Retinal pigment epithelial cell (primary cell): ENCODE measurements at places on chromosomes 5 and 9.

- DNase-seq, result no peak
These were observed 36.2 kb upstream of the DAP start for GRCh38 chr5:10797261-10797660.

DNA sequence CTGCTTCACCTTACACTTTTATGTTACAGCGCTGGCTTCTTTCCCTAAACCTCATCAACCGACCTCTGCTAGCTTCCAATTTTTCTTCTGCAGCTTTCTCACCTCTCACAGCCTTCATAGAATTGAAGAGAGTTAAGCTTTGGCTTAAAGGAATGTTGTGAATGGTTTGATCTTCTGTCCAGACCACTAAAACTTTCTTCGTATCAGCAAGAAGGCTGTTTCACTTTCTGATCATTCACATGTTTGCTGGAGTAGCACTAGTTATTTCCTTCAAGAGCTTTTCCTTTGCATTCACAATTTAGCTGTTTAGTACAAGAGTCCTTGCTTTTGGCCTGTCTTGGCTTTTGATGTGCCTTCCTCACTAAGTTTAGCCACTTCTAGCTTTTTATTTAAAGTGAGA is 49.5 kb downstream of the NR3C1 start:
- DNase-seq, result no peak

DNA sequence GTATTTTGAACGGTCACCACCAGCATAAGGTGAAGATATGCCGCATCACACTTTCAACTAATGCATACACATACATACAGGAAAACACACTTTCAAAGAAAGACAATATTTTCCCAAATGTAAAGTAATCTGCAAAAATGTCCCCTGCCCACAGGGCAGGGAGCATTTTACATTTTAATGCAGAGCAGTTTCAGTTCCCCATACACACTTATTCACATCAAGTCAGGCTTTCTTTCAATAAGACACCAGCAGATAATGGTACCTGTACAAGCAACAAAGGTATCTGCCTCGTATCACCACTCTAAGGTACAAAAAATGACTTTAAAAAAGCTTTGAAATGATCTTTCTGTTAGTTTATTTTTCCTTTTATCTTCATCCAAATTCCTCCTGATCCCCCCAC is 247.1 kb upstream of the CCNG1 start:
- DNase-seq, result no peak

DNA sequence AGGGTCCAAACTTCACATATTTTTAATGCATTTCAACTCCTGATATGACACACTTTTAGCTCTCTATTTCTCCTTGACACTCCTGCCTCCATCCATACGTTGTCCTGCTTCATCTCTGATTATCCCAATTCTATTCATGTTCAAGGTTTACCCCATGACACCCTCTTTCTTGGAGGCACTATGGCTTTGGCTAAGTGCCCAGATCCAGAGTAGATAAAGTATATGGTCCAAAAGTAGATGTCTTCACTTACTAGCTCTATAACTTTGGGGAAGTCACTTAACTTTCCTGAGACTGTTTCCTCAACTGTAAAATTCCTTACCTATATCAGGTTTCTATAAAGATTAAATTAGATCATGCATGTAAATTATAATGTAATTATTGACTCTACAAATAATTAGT is 36.1 kb downstream of the SLC22A5 start:
- DNase-seq, result no peak

- DNase-seq, result no peak
These were observed 4.6 kb upstream of the TRAF2 start for GRCh38 chr9:136881691-136882108.

GRCh38 chr5:158117467-158118160 is 258.7 kb upstream of the CLINT1 start:
- DNase-seq, result no peak

- peak; percentile 19 for DNase-seq
These were observed 45.3 kb downstream of the SMARCA2 start for GRCh38 chr9:2060424-2060823.

GRCh38 chr5:114734238-114734637 is 372.4 kb downstream of the KCNN2 start:
- DNase-seq, result no peak

DNA sequence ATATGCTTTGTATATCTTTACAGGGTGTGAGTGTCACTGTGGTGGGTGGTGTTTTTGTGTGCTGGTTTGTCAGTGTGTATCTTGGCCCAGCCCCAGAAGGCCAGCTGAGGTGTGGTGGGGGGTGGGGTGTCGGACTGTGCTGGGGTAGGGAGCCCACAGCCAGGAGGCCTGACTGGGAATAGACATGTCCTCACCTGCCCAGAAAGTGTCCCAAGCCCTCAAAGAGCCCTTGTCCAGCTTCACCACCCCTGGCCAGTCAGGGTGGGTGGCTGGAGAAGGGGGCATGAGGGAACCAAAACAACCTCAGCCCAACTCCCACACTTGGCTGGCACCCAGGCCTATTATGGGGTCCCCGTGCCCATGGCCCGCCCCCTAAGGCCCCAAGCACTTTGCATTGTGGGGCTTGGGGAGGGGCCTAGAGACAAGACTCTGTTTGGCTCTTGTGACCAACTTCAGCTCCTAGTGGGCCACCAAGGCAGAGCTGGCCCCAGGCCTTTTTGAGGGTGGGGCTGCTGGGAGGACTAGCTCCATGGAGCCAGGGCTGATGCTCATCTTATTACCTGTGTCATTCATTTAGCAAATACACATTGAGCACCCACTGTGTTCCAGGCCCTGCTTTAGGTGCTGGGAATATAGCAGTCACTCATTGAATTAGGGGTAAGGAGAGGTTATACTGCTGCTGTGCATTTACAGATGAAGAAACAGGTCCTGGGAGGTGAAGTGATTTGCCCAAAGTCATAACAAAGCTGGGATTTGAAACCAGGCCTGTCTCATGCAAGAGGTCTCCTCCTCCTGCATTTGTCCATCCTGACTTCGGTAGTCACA is 56.2 kb upstream of the PSD2 start:
- DNase-seq, result no peak

GRCh38 chr5:132865668-132866341 is 464 bp downstream of the GDF9 start:
- no peak for DNase-seq

- DNase-seq, result no peak
These were observed 3.4 kb downstream of the SQSTM1 start for GRCh38 chr5:179823937-179824744.

- DNase-seq, result no peak
These were observed 77.7 kb upstream of the SPEF2 start for GRCh38 chr5:35540002-35540401.

- DNase-seq, result no peak
These were observed 165.5 kb downstream of the OLFM1 start for GRCh38 chr9:135252980-135253304.

- peak; percentile 51 for DNase-seq
These were observed 752 bp downstream of the TSTD2 start for GRCh38 chr9:97632248-97632984.

DNA sequence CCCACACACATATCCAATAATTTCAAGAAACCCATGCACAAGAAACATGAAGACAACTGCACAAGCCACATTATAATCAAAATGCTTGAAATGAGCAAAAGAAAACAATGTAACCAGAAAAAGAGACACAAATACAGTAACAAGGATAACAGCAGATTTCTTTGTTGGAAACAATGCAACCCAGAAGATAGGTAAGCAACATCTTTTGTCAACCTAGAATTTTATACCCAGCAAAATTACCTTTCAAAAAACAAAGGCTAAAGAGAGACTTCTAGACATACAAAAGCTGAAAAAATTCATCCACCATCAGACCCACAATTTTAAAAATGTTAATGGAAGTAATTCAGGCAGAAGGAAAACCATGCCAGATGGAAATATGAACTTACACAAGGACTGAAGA is 5.0 kb upstream of the COL23A1 start:
- DNase-seq, result no peak

- DNase-seq, result no peak
These were observed 152.5 kb upstream of the COX7C start for GRCh38 chr5:86465052-86465838.

DNA sequence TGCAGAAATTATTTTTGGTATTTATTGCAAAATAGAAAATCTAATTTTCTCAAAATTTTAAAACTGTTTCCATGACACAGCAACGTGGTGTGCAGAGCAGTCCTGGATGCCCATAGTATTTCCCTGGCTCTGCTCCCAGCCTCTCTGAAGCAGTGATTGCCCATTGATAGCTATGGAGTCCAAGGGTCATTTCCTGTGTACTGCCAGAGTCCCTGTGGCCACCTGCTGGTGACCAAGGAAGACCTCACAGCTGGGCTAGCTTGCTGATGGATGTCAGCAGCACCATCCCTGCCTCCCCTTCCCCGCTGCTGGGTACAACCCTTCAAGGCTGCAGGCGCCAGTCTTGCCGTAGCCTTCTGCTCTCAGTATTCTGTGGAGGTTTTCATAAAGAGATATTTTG is 184.1 kb downstream of the DIRAS2 start:
- no peak for DNase-seq

DNA sequence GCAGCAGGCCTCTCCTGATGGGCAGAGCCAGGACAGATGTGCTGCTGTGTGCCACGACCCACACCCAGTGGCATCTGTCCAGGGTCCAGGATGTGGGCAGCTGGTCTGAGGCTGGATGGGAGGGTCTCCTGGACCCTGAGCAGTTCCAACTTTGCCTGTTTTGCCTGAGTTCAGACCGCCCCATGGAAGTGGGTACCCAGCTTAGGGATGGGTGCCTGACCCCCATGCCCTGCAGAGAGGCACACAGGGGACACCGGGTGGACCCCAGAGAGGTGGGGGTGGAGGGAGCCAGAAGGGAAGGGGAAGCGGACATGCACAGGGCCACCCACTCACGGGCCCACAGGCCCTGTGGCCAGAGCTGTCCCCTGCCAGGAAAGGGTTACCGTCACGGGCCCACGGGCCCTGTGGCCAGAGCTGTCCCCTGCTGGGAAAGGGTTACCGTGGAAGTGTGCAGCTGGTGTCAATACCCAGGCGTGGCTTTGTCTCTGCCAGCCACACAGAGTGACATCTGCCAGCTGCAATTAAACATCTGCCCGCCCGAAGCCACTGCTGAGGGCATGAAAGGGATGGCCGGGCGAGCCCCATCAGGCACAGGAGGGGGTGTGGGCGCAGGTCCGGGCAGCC is 50.0 kb downstream of the NACC2 start:
- DNase-seq, result no peak

- DNase-seq, result no peak
These were observed 62.3 kb downstream of the SPATA31C2 start for GRCh38 chr9:88075966-88076285.

DNA sequence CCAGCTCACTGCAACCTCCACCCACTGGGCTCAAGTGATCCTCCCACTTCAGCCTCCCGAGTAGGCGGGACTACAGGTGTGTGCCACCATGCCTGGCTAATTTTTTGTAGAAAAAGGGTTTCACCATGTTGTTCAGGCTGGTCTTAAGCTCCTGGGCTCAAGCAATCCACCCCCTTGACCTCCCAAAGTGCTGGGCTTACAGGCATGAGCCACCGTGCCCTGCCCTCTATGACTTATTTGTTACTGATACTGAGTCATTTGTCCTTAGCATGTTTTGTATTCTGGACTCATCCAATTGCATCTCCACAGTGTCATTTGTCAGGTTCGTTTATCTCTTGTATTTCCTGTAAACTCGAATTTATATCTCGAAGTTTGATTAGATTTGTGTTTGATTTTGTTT is 2.7 kb upstream of the ITK start:
- no peak for DNase-seq

GRCh38 chr5:119991625-119992024 is 362.3 kb downstream of the FAM170A start:
- DNase-seq, result no peak

GRCh38 chr5:125365747-125366146 is 619.3 kb upstream of the ZNF608 start:
- no peak for DNase-seq

DNA sequence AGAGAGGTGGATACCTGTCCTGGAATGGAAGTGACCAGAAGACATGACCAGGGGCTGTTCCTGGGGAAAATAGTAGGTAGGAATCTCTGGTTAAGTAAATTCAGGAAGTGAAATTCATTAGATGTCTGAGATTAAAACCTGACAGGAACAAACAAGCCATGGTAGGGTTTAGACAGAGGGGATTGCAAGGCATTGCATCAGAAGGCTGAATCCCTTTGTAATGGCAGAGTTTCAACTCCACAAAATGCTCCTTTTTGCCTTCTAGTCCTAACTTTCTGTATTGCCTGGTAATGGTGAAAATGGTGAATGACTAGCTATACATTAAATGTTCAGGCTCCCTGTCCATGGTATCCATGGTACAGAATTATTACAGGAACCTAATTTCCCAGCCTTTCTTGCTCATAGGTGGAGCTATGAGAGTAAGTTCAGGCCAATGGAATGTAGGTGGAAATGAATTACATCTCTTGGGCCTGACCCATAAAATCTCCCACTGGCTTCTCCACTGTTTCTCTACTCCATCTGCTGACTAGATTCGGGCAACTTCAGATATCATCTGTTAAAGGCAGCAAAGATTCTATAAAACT is 113.4 kb upstream of the CNTLN start:
- no peak for DNase-seq

- DNase-seq, result no peak
These were observed 3.7 kb downstream of the TRMO start for GRCh38 chr9:97918611-97919010.

GRCh38 chr5:56898213-56898612 is 11.2 kb upstream of the SETD9 start:
- DNase-seq, result no peak

DNA sequence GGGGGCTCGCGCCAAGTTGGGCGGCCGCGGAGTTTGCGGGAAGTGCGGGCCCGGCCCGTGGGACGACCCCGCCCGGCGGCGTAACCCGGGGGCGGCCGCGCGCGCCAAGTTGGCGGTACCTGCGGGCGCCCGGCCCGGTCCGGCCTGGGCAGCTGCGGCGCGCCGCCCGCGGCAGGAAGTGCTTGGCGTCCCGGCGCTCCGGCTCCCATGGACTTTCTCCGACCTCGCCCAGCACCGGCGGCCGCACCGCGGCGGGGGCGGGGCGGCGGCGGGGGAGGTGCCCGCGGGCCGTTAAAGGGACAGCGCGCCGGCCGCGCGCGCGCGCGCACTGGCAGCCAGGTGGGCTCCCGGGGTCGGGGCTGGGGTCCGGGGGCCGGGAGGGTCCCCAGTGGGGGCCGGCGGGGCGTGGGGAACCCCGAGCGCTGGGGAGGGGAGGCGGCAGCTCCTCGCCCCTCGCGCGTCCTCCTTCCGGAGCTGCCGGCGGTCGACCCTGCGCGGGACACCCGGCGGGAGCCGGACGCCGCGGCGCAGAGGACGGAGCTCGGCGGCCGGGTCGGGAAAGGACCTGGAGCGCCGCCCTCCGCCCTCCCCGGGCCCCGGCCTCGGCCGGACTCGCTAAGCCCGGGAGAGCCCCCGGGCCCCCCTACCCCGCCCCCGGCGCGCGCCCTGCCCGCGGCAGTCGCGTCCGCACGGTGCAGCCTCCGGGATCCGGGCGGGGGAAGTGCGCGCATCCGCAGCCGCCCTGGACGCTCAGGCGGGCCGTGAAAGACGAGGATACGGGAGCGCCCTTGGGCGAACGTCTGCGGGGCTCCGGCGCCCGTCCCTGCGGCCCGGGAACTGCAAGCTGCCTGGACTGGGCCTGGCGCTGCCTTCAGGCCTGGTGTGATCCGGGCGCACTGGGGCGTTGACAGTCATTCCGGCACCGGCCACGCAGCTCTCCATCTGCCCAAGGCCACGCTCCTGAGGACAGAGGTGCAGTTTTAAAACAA is at the start of gene NACC2:
Gene NACC2 (minus strand): TSS at position 220 of the 989 bp plus-strand sequence. CDS start 44,768 bp downstream, outside the sequence.
- no peak for DNase-seq
